CD4-positive, alpha-beta T cell treated with Interleukin-2 at 100 ng/mL for 4 hours (primary cell): ENCODE measurements at places on chromosomes 1 and 21.

DNA sequence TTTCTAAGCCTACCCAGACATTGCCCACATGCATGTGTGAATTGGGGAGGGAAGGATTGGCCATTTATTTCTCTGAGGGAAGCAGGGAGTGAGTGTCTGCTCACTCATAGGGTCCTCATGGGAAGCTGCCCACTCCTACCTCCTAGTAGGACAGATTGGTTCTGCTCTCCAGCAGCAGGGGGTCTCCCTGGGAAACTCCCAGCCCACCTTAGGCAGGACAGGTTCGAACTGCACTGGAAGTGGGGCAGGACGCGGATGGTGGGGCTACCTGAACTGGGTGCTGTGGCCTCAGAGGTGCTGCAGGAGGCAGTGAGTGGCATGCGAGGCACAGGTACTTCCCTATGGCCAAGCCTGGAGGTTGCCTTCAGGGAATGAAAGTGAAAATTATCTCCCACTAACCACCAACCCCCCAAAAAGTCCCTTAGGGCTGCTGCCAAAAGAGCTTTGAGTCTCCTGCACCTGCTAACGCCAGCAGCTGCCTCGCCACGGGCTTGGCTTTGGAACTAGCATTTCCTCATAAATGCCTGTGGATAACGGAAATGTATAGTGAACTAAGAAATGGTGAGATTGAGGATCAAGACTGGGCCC is 157.0 kb upstream of the COA6 start:
- DNase-seq, result no peak

- no peak for DNase-seq
Measured at GRCh38 chr1:35881850-35882273, 1.1 kb upstream of the AGO1 start.

DNA sequence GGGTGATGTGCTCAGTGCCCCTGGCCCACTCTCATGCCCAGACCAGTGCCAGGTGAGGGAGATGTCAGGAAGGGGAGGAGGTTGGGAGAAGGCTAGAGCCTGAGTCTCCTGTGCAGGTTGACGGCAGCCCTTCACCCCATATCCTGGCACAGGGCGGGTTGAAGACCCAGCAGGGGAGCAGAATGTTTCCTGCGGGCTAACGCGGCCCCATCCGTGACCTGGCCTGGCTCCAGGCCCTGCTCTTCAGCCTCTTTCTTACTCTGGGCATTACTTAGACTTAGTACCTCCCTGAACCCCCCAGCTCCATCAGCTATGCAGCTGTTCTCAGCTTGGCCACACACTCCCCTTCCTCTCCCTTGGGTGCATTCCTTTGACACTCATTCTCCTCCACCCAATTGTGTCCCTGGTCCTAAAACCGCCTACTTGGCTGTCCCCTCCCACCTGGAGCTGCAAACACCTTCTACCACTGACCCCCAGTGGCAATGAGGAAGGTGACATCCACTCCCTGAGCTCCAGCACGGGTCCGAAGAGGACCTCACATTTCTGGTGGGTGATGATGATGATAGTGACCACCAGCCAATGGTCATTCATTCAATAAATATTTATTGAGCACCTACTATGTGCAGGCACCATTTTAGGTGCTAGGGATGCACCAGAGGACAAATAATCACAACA is 179.0 kb downstream of the PTPRU start:
- no peak for DNase-seq

- no peak for DNase-seq
Measured at GRCh38 chr1:13950637-13951036, 250.6 kb downstream of the PRDM2 start.

DNA sequence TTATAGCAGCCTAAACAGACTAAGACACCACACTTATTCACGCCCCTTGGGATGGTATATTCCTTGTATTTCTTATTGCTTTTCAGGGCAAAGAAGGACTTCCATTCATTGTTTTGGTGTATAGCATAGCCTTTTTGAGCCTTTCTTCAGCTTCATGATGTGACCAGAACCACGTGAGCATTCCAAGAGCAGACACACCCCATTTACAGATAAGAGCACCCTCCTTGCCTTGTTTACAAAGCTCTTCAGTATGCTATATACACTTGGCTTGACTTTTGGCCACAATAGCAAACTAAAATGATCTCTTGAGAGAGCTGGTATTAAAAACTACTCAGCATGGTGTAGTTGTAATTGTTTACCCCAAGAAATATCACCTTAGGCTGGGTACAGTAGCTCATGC is 78.7 kb downstream of the PIK3R3 start:
- DNase-seq, result no peak

DNA sequence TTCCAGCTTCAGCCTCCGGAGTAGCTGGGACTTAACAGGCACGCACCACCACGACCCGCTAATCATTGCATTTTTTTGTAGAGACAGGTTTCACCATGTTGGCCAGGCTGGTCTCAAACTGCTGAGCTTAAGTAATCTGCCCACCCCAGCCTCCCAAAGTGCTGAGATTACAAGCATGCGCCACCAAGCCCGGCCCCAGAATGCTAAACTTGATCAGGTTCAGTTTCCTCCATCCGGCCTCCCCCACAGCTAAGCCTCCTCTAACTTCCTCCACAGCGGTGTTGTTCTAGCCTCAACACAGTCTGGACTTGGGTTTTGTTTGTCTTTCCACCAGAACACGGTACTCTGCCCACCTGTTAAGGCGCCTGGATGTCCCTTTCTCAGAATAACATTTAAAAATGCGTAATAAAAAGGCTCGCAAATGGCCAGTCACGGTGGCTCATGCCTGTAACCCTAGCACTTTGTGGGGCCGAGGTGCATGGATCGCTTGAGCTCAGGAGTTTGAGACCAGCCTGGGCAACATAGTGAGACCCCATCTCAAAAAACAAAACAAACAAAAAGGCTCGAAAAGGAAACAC is 2.4 kb downstream of the PARP1 start:
- peak; percentile 35 for DNase-seq

- DNase-seq, result no peak
Measured at GRCh38 chr1:246597971-246598370, 31.7 kb downstream of the CNST start.

- no peak for DNase-seq
Measured at GRCh38 chr1:25977801-25978200, 20.1 kb downstream of the PAFAH2 start.

GRCh38 chr1:6635910-6636760 is 11.5 kb downstream of the THAP3 start:
- DNase-seq, result no peak

- DNase-seq, result no peak
Measured at GRCh38 chr1:219917851-219918466, 10.4 kb downstream of the SLC30A10 start.

GRCh38 chr1:111222308-111223125 is 5.0 kb upstream of the CHI3L2 start:
- peak; percentile 78 for DNase-seq

- no peak for DNase-seq
Measured at GRCh38 chr1:25872713-25873112, 2.8 kb downstream of the PAQR7 start.

DNA sequence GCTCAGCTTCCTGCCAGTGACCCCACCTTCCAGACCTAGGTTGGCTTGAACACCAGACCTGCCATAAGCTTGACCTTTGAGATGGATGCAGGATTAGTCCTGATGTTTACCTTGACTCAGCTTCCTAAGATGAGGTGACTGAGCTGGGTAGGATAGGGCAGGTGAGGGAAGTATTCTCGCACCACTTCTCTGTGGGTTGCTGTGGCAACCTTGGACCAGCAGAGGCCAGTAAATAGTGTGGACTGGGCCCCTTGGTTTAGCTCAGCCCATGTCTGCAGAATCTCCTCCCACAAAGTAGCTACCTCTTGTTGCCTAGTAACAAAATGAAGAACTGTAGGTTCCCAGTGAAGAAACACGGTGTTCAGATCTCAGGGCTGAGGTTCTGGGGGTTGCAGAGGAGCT is 8.4 kb downstream of the RPS6KA1 start:
- peak; percentile 38 for DNase-seq

DNA sequence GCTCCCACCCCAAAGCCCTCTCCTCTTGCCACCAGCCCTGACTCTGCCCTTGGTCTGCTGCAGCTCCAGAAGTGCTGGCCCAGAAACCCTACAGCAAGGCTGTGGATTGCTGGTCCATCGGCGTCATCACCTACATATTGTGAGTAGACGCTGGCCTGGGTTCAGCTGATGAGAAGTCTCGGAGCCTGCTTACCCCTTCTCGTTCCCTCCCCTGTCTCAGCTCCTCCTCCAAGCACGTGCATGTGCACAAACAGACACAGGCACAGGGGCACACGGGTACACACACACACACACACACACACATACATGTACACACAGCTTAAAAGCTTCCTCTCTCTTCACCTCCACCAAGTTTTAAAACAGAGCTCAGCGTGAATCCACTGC is 24.3 kb downstream of the CAMK1G start:
- no peak for DNase-seq

DNA sequence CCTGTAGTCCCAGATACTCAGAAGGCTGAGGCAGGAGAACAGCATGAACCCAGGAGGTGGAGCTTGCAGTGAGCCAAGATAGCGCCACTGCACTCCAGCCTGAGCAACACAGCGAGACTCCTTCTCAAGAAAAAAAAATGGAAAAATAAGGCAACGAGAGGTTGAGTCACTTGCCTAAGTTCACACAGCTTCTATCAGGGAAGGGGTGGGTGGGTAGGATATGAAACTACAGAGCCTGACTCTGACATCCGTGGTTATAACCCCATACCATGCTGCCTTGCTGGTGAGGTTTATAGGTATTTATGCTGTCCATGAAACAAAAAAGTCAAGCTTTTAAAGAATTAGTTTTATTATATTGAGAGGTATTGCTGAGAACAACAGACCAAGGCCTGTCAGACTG is 61.5 kb upstream of the RAB4A start:
- DNase-seq, result no peak

DNA sequence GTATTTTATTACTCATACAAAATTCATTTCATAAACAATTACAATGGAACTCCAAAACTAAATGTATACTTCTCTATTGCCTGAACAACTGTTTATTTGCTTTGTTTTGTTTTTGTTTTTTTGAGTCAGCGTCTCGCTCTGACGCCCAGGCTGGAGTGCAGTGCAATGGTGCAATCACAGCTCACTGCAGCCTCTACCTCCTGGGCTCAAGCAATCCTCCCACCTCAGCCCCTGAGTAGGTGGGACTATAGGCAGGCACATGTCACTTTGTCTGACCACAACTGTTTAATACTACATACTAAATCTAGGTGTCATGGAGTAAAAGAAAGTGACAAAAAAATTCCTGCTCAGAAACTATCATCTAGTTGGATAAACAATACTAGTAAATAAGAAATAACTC is 49.3 kb downstream of the RAB3GAP2 start:
- no peak for DNase-seq

GRCh38 chr1:167207940-167208623 is 12.6 kb upstream of the POU2F1 start:
- no peak for DNase-seq

GRCh38 chr1:36346741-36347370 is 23.4 kb upstream of the EVA1B start:
- no peak for DNase-seq

- no peak for DNase-seq
Measured at GRCh38 chr1:204902671-204903070, 32.0 kb downstream of the NFASC start.

DNA sequence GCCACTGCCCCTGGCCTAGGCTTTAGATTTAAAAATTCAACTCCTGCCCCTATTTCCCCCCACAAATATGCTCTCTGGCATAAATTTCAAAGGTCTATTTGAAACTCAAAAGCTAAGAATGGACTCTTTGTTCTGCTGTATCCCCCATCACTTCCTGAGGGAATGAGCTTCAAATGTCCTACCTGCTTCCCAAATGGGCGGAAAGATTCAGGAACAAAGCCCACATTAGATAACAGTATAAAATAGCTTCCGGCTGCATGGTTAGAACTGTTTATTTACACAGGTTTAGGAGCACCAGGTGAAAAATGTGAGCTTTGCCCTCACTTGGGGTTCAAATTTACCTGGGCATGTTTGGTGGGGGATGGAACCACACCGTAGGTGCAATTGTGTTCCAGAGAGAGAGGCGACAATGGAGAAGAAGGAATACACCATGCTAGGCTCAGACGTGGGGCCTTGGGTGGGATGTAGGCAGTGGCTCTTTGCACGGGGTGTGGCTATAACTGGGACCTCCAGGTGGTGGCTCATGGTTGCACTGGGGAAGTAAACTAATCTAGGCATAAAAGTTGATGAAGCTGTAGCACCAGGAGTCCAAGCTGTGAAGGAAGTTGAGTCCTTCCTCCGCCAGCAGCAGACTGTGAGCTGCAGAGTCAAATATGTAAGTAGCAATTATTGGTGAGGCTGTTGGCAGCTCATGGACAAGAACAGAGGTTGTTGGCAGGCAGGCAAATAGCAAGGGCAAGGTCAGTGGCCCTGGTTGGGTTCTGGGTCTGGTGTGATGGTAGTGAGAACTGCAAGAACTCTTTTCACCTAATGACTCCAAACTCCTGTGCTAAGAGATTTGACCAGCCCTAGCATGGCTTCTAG is 41.5 kb upstream of the SRSF10 start:
- DNase-seq, result no peak

DNA sequence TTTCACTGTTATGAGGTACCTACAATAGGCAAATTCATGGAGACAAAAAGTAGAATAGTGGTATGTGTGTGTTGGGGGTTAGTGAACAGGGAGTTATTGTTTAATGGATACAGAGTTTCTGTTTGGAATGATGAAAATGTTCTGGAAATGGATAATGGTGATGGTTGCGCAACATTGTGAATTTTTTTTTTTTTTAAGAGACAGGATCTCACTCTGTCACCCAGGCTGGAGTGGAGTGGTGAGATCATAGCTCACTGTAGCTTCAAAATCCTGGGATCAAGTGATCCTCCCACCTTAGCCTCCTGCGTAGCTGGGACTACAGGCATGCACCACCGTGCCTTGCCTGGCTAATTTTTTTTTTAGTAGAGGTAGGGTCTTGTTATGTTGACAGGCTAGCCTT is 34.5 kb upstream of the TRABD2B start:
- no peak for DNase-seq

DNA sequence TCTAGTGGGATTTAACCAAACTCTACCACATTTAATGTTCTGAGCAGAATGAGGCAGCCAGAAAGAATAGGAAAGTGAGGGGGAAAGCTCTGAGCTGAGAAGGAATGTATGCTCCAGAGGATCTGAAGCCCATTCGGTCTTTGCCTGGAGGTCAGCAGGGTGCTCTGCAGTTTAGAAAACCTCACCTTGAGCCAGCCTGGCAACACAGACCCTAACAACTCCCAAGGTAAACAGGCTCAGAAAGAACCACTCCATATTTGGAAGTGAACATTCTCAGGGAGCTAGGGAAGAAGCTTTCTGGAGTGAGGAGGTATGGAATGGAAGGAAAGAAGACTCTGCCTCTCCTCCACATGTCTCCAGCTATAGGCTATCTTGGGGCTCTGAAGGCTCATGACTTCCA is 398.8 kb downstream of the SEC16B start:
- no peak for DNase-seq
